ENCODE measurements at places on chromosomes 1 and 21.

GRCh38 chr1:203888807-203889251 lies 27.4 kb downstream of the SNRPE start:
- peak; percentile 36 for DNase-seq

GRCh38 chr1:29237852-29238619 lies 1.7 kb downstream of the PTPRU start:
- no peak for DNase-seq

DNA sequence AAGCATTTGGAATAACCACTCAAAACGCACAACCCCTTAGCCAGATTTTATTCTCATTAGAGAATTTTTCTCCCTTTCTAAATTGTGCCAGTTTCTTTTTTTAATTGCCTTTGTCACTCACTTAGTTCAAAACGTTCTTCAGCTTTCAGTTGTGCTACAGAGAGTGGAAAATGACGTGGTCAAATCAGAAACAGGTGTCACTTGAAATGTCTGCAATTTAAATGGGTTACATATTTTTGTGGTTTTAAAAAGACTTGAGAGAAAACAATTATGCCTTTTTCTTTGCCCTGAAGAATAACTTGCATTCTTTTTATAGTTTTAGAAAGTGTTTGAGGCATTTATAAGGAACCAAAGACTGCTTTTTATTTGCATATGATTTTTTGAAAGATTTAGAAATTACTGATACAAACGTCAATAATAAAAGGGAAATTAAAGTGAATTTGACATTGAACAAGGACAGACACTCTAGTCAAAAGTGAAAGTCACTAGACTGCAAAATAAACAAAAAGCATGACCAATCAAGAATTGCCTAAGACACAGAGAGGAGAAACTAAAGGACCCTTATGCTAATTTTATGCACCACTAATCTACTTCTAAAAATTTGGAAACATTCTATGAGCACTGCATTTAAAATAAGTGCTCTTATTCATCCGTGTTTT lies 191.0 kb downstream of the TPR start:
- peak; percentile 68 for DNase-seq

DNA sequence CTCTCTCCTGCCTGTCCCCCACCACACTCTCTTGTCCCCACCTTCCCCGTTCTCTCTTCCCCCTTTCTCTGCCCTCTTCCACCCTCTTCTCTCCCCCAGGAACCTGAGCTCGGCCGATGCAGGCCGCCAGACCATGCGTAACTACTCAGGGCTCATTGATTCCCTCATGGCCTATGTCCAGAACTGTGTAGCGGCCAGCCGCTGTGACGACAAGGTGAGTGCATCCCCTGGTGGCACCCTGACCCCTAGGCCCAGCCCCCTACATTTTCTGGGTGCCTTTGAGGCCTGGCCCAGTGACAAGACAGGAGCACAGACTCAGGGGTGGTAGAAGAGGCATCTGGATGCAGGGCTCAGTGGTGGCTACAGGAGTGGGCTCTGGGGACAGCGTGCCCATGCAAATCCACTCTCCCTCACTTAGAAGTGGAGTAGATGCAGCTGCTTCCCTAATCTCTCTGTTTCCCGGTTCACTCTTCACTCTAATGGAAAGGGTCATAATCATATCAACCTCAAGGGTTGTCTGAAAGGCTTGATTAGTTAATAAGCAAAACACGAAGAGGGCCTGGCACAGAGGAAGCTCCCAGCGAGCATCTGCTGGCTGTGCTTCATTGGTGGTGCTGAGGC lies 37.0 kb downstream of the PKP1 start:
- DNase-seq = no peak

GRCh38 chr1:54287801-54288211 lies 87.8 kb downstream of the MRPL37 start:
- DNase-seq = no peak

DNA sequence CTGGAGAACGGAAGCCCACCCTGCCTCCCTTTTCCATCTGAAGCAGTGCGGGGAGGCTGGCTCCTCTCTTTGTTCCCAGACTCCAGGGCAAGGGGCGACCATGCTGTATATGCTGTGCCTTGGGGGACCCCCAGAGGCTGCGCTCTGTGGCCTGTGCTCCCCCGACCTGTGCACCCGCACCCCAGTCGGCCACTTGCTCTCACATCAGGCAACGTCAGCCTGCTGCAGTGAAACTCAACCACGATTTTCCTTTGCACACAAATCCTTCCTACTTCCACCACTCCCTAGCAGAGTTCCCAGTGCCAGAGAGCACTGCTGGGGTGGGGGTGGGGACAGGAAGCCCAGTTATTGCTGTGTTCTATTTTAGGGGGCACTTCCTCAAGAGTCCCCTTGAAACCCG lies 52.5 kb downstream of the SIM2 start:
- DNase-seq = no peak

DNA sequence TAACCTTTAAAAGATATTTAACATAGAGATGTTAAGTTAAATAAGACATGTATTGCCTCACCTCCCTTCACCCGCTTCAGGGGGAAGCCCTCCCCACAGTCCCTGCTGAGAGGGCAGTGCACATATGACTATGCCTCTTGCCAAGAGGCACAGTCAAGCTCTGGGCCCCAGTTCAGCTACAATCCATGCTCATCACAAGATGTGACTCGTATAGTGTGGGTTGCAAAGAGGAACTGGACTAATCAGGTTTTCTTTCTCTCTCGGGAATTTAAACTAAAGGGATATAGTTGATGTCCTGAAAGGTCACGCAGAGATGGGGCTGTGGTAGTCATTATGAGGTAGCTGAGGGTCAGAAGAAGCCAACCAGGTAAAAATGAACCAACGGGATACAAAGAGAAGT lies 35.6 kb downstream of the LYST start:
- DNase-seq = peak; percentile 10

- DNase-seq = no peak
Observed at GRCh38 chr1:10833630-10834557, 37.4 kb upstream of the CASZ1 start.
